SHP77 (cell line): ENCODE measurements at places on chromosomes 16 and 17.

DNA sequence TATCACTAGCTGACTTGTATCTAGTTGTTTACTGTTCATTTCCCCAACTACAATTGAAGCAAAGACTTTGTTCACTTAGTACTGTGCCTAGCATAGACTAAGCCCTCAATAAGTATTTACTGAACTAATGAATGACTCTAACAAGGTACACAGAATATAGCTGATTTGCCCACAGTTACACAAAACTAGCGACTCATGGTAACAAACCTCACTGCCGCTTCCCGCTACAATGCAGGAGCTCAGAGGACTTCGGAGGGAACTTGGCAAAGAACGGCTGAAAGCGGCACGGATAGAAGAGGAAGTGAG, 524 bp downstream of the EFTUD2 start:
- DNase-seq, result no peak

DNA sequence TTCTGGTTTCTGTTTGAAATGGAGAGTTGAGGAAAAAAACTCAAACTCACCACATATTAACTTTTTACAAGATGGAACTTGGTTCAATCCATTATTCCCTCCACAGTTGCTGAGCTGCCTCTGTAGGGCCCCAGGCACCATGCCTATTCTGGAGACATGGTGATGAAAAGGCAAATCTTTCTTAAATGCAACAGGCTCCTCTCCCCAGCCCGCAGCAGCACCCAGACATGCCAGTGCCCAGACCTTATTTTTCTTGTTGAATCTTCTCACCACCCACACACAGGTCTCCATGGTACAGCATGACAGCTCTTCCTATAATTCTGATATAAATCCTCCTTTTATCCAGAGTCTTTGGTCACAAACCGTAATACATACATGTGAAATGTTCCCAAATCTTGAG, 7.6 kb downstream of the CYTH1 start:
- DNase-seq, result no peak

DNA sequence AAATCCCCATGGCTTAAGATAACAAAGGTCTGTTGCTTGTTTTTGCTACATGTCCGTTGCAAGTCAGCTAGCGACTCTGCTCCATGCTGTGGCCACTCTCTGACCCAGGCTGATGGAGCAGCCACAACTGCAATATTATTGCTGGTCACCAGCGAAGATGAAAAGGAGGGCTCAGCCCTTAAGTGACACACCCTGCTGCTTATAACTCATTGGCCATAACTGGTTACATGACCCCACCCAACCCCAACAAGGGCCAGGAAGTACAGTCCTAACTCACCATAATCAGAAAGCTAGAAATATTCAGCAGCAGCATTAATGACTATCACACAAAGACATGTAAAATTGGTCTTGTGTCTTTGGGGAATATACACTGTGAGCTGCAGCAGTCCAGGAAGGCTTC, 224.3 kb downstream of the SOX9 start:
- DNase-seq, result no peak

DNA sequence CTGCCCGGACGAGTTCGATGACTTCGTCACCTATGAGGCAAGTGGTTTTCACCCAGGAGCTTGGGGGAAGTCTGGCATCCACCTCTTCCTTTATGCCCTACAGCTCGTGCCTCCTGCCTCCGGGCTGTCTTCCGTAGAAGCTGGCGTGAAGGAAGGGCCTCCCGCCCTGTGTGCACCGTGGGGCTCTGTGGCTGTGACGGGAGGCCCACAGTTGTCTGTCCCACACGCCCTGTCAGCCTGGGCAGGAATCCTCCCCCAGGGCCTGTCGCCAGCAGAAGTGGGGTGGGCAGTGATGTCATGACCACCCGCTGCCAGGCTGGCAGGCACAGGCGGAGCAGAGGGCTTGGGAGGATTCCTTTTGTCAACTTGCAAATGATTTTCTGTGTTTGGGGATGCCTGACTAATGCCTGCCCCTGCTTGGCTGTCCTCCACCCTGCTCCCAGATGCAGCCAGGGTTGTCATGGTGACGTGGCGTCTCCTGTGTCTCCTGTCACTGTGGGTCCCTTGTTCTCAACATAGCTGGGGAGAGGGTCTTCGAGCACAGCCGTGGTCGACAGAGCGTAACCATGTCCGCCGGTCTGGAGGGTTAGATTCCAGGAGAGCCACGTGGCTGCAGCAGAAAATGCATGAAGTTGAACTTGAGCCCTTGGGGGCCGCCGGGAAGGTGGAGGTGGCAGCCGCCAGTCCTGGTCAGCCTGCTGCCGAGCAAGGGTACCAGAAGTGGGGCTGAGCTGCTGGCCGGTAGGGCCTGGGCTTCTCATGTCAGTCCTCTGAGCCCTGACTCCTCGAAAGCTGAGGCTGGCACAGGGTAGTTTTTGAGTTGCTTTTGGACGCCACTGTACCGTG, 46.1 kb downstream of the RAB11FIP3 start:
- DNase-seq, result no peak

DNA sequence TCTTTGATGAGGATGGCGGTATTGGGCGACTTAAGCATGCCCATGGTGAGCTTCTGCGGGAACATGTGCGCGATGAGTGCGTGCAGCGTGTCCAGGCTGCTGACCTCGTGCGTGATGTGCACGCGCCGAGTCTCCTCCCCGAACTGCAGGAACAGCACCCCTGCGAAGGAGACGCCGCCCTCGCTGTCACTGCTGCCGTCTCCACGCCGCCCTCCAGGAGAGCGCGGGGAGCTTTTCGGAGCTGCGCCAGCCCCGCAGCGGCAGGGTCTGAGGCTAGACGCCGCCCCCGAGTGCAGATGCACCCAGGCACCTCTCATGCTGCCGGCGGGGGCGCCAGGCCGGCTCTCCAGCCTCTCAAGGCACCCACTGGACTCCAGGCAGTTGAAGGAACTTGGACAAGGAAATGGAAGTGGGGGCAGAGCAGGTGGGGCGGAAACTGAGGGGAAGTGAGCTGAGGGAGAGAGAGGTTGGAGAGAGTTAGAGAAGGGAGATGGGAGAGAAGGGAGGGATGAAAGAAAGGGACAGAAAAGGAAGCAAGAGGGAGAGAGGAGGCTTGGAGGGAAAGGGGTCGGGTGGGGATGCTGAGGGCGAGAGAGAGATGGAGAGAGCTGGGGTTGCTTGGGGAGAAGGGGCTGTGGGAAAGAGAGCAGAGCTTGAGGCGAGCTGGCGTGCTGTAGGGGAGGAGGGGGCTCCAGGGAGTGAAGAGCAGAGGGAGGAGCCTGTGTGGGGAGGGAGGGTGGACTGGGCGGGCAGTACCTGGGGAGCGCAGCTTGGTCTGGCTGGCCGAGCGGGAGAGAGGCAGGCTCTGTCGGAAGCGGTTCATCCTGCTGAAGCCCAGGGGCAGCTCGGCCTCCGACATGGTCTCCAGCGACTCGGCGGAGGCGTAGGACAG, 42.1 kb downstream of the SRCIN1 start:
- DNase-seq, result no peak

DNA sequence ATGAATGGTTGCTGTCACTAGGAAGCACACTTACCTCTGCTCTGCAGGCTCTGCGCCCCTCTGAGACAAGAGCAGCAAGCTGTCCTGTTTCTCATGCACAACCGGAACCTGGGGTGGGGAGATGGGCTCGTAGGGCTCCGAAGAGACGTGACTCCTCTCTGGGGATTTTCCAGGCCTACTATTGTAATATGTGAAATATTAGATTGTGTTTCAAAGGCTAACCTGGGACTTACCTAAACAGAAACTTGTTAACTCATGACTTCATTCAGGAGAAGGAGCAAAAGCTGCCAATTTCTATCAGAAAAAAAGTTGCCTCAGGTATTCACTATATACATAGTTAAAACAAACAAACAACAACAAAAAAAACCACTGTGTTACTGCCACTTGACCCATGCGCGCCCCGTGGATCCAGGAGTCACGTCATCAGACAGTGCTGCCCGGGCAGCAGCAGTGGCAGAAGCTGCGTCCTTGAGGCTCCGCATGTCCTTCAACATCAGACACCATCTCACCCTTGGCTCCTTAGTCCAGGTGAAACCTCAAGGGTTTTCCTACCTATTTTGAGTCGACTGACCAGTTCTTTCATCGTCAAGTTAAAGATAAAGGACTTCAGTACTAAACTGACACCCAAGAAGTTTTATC, 49.3 kb downstream of the TTC19 start:
- DNase-seq, result no peak

- no peak for DNase-seq
These were observed 9.9 kb downstream of the SRCIN1 start for GRCh38 chr17:38595892-38596291.

- DNase-seq, result no peak
These were observed 2.9 kb downstream of the CMIP start for GRCh38 chr16:81447383-81448101.

DNA sequence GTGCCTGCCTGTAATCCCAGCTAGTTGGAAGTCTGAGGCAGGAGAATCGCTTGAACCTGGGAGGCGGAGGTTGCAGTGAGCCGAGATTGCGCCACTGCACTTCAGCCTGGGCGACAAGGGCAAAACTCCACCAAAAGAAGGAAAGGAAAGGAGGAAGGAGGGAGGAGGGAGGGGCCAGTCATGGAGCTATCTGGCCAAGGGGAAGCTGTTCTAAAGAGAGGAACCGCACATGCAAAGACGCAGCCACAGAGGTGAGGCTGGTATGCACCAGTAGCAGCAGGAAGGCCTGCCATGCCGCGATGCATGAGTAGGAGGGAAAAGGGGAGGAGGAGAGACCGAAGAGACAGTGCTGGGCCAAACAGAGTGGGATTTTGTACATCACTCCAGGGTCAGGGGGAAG, 35.9 kb downstream of the HSBP1 start:
- no peak for DNase-seq

GRCh38 chr17:14904386-14904785, 360.7 kb downstream of the PMP22 start:
- no peak for DNase-seq

DNA sequence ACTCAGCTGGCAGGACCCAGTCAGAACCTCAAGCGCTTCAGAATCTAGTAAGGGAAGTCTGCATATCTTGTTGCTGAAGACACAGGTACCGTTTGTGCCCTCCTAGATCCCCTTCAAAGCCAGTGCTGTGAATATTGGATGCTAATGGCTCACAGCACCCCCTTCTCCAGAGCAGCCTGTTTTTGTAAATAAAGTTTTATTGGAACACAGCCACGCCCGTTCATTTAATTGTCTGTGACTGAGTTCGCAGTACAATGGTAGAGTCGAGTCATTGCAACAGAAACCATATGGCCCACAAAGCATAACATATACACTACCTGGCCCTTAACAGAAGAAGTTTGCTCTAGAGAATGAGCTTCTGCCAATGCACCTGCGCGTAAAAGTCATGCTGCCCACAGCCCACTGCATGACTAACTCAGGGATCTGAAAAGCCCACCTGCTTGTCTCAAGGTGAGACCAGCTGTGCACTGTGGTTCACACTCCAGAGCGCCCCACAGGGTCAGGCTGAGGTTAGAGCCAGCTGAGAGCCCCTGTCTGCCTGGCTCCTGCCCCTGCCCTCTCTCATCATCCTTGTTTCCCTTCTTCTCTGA, 48.8 kb downstream of the AIPL1 start:
- DNase-seq, result no peak

- DNase-seq, result no peak
These were observed 5.0 kb downstream of the HAPSTR1 start for GRCh38 chr16:9096416-9096952.

DNA sequence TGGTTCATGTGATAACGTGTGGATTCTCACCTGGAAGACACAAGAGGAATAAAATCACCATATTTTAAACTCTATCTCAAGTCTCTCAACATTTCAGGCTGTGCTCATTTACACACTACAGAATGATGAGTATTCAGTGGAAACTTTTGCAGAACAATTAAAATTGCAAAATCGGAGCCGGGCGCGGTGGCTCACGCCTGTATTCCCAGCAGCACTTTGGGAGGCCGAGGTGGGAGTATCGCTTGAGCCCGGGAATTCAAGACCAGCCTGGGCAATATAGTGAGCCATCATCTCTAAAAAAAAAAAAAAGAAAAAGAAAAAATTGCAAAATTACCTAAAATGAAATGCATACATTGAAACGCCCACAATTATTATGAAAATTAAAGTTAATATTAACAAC, 825.9 kb downstream of the KCNJ18 start:
- no peak for DNase-seq

DNA sequence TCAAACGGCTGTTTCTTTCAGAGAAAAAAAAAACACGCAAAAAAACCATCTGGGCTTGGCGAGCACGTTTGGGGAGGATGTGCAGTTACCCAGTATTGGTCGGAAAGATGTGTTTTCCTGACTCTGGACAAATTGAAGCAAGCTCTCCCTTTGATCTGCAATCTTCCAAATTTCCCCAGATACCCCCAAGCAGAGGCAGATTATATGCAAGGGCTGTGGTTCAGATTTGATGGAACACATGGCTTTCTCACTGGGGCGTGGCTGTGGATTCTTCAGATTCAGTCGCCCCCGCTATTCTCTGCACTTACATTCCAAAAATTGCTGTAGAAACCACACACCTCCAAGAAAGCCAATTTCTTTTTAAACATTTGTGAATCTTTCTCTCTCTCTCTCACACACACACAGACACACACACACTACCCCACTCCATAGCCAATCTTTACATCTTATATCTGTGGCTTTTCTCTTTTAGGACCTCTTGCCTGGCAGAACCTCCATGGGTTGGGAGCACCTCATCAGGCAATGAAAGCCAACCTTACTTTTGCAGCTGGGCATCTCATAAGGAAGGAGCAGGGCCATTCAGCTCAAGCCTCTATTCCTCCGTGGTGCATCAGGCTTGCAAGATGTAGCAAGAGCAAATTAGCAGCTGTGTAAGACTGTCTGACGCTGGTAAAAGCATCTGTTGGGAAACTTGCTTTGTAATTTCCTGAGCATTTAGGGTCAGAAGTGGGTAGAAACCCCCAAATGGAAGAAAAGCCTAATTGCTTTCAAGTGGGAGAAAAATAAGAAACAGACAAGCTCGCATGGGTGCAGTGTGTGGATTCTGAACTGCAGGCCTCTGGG, 103.9 kb upstream of the FAM20A start:
- DNase-seq, result no peak

- no peak for DNase-seq
These were observed 184.2 kb downstream of the KCNJ2 start for GRCh38 chr17:70353408-70354092.

DNA sequence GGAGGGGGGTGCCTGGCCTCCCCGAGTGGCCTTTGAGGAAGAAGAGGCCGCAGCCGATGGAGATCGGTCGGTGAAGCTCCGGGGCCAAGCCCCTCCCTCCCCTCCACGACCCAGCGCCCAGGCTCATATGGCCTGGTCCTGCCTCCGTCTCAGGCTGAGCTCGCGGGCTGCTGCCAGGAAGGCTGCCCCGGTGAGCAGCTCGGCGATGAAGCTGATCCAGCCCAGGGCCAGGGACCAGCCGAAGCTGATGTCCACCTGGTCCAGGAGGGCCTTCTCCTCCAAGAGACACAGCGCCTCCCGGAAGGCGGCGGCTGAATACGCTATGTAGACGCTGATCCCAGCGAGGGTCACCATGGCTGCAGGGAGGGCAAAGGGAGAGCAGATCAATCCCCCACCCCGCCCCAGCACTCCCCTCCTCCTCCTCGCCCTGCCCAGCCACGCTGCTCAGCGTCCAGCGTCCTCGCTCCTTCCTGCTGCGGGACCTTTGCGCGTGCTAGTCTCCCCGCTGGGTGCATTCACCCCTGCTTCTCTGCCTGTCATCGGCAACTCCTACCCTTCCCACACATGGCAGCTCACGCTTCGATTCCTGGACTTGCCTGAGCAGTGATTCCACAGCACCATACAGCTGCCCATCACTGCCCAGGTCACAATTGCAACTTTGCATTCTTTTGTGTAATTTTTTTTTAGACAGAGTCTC, 20.5 kb downstream of the TMEM114 start:
- no peak for DNase-seq
